Cardiac muscle cell (in vitro differentiated cells and primary cell): ENCODE measurements at places on chromosomes 11 and 22.

DNA sequence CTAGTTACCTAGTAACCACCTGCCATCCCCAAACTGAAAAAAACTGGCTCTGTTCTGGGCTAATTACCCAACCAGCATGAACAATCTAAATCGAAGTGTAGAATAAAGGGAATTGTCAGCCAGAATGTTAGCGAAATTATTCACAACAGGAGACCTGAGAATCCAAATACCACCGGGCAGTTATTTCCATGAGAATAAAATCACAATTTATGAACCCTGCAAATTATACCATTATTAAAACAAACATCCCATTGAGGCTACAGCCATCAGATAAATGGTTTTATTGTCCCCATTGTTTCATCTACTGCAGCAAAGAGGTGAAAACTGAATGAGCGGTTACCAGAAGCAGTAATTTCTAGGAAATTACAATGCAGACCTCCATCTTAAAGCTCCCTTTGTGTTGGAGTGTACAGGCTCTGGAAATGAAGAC is 21.7 kb downstream of the FAM168A start:
- DNase-seq = no peak

DNA sequence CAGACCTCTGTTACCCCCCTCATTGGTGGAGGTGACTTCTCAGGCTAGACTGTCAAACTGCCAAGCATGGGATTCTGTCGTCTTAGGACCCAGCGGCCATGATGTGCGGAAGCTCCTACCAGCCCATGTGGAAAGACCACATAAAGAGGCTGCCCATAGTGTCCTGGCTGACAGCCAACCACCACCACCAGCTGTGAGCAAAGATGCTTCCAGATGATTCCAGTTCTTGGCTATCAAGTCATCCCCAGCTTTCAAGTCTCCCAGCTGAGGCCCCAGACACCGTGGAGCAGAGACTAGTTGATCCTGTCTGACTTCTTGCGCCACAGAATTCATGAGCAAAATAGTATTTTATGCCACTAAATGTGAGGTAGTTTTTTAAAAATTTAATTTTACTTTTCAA is 32.9 kb downstream of the SCUBE1 start:
- DNase-seq = no peak

- DNase-seq = no peak
Observed at GRCh38 chr11:127383026-127383425, 382.5 kb upstream of the KIRREL3 start.

DNA sequence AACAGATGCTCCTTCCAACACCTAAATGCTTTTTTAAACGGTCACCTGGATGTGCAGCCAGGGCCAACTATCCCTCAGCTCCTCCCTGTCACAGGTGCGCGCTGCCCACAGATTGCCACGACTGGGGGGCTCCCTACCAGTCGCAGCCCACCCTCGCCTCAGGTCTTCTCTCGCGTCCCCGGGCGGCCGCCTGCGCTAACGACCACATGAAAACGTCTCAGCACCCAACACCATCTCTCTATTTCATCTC is 469 bp downstream of the ZBED5 start:
- DNase-seq = no peak

GRCh38 chr11:78907636-78908035 is 333.0 kb upstream of the NARS2 start:
- DNase-seq = no peak

DNA sequence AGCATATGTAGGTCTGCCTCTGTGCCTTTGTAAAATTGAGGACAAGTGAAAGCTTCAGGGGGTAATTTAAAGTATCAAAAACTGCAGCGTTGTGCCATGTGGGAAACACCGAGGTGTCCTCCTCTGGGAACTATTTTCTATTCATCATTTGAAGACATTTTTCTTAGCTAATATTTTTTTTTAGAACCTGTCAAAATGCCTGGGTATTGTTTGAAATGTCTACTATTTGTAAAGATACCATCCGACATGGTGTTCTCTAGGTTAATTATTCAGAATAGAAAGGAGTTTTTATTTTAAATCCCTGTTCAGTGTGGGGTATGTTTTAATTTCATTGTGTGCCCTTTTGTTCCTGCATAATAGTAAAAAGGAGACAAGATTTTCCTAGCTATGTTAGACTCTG is 490.8 kb downstream of the NELL1 start:
- DNase-seq = no peak
